Right renal pelvis (tissue), 4 donors: ENCODE measurements at places on chromosomes 12 and 14. TPM values are rescaled to one million over a fixed set of nuclear protein-coding genes. Genes with fewer than 3 reads are reported as not detected.

DNA sequence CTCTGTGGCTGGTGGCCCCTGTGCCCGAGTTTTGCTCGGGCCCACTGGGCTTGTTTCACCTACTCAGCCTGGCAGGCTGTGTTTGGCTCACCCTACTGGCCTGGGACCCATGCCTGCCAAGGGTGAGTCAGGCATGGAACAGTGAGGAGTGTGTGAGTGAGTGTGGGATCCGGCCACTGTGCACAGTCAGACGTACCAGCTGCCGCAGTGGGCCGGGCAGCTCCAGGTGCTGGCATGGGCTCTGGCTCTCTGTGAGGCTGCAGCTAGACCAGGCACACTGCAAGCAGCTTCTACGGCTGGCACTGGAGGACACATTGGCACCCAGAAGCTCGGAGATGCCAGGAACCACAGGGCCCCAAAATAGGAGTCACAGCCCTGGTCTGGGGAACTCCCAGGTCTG, 40.6 kb downstream of the HSD17B6 start:
- DNase-seq = no peak

The GALC gene
- 50.7 TPM for polyA plus RNA-seq

The CRY1 gene
- 28.6 TPM for polyA plus RNA-seq

DNA sequence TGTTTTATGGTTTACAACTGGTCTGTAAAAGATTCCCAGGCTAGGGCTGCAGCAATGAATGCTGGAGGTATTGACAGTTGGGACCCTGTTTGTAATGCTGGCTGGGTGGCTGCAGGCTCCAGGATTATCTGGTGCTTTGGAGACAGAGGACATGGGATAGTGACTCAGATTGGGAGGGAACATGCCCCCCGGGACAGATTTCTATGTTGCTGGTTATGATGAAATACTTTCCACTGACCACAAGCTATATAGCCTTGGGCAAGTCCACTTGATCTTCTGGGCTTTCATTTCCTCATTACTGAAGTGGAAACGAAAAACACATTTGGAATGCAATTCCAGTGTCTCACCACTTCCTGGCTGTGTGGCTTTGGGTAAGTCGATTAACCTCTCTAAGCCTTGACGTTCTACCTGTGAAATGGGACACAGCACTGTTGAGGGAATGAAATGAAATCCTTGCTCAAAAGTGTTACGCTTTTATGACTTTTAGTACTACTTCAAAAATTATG, 6.3 kb upstream of the TPCN1 start:
- no peak for DNase-seq

DNA sequence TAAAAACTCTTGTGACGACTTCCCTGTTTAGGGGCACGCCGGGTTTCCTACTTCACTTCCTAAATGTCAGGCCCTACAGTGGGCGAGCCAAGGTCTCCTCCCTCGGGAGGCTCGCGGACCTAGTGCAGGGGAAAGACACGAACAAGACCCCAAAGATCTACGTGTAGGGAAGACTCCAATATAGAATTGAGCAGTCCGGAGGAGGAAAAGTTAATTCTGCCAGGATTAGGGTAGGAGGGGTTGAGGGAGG, 564 bp downstream of the ATXN3 start:
- DNase-seq = peak; percentile 12

GRCh38 chr12:66915306-66915904, 236.5 kb upstream of the GRIP1 start:
- DNase-seq = no peak

DNA sequence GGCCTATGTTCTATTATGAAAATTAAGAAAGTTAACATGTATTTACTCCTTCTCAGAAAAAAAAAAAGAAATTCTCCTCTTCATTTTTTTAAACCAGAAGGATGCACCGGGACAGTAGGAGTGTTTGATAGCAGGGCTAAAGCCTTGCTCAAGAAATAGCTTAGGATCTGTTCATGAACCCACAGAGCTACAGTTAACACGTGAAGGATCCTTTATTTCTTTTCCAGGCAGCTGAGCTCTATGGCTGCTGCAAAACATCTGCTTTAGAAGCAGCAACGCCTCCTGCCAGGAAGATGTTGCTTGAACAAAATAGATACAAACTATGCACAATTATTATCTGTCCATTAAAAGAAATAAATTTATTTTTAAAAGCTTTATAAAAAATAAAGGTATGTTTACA, 254.8 kb downstream of the PRKD1 start:
- no peak for DNase-seq

The CNOT2 gene
- polyA plus RNA-seq = 135 TPM

The ETFBKMT gene
- polyA plus RNA-seq = 6.7 TPM

GRCh38 chr14:95733212-95733611, 19.3 kb upstream of the TCL1A start:
- no peak for DNase-seq

GRCh38 chr12:89453121-89453978, 71.2 kb downstream of the GALNT4 start:
- no peak for DNase-seq

DNA sequence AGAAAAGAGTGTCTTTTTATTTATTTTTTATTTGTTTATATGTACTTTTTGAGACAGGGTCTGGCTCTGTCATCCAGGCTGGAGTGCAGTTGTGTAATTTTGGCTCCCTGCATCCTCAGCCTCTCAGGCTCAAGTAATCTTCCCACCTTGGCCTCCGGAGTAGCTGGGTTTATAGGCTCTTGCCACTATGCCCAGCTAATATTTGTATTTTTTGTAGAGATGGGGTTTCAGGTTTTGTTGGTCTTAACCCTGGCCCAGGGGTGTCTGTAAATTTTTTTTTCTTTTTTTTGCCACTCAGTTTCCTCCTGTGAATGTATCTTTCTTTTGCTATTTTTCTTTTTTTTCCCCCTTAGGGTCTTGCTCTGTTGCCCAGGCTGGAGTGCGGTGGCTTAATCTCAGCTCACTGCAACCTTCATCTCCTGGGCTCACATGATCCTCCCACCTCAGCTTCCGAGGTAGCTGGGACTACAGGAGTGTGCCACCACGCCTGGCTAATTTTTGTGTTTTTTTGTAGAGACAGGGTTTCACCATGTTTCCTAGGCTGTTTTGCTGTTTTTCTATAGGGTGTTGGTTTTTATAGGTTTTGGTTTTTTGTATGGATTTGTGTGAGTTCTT, 11.0 kb downstream of the RCOR1 start:
- DNase-seq = no peak

The OLR1 gene
- polyA plus RNA-seq = 1.4 TPM

GRCh38 chr12:20748198-20748597, 53.1 kb downstream of the SLCO1C1 start:
- DNase-seq = no peak

- no peak for DNase-seq
Observed at GRCh38 chr12:54936736-54937135, 47.8 kb downstream of the TESPA1 start.

The PPP1R1A gene
- polyA plus RNA-seq = 64.5 TPM
